ENCODE measurements at places on chromosomes 3 and 15.

GRCh38 chr3:42668793-42669217 is 15.3 kb downstream of the ZBTB47 start:
- no peak for DNase-seq

DNA sequence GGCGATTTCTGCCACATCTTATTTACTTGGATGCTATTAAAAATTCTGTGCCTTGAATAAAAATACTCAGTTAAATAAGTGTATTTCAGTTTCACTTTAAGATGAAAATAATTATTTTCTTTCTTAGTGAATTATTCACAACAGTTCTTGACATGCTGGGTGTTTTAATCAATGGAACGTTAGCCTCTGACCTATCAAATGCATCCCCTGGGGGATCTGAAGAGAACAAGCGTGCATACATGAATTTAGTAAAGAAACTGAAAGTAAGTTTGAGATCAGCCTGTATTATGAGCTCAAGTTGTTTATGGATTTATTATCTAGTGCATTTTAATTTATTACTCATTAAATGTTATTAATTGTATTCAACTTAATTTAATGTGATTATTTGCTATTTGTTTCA is 597 bp downstream of the P2RY12 start:
- DNase-seq: no peak

DNA sequence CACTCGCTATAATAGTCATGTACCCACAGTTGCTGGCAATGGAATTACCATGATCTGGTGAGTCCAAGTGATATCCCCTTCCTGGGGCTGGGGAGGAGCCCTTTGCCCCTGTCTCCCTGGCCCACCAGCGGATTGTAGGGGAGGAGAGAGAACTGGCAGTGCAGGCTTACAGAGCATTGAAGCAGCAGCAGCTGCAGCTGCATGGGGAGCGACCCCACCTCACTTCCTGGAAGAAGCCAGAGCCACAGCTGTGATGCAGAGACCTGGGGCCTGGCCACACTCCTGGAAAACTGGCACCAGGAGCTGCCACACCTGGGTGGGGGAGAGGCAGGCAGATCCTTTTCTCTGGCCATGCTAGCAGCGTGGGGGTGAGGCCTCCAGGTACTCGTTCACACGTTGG is 300.1 kb upstream of the PROK2 start:
- no peak for DNase-seq

GRCh38 chr3:163582967-163583366 is 1495.3 kb downstream of the SI start:
- DNase-seq: no peak

- no peak for DNase-seq
These were observed 213.5 kb upstream of the PRICKLE2 start for GRCh38 chr3:64438812-64439211.

- no peak for DNase-seq
These were observed 114.9 kb upstream of the MLF1 start for GRCh38 chr3:158456114-158456513.

GRCh38 chr3:126916546-126916945 is 66.4 kb upstream of the PLXNA1 start:
- DNase-seq: no peak

DNA sequence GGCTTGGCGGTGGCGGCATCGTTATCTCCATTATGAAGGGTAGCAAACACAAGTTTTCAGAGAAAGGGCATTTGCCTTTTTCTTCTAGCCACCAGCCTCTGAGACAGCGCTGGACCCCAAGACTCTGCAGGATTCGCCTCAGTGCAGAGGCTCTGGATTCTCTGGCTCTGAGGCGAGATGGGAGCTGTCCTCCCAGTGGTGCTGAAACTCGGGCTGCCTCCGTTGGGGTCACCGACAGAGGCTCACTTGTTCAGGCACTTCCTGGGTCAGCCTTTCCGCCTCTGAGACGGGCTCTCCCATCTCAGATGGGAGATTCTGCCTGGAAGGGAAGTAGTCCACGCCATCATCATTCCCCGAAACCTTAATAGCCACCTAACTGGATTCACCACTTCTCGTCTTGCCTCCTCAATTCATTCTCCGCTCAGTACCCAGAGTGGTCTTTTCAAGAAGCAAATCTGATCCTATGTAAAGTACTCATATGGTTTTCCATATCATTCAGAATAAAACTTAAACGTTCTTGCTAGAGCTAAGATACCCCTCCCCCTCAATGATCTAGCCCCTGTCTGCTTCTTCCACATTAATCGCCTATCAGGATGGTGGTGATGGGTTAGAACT is 76.9 kb downstream of the RHCG start:
- DNase-seq: no peak

DNA sequence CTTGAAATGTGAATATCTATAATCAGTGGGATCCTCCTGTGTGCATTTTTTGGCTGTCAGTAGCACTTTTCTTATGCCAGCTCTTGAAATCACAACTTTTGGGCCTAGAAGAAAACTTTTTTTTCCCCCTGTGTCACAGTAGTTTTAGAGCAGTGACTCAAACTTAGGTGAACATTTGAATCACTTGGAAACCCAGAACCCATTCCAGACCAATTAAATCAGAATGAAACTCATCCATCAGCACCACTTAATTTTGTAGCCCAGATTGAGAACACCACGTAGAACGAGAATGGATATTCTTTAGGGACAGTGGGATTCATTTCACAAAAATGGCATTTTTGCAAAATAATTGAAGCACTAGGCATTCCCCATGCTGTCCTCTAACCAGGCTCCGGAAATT is 224.8 kb upstream of the NANOGP8 start:
- no peak for DNase-seq

DNA sequence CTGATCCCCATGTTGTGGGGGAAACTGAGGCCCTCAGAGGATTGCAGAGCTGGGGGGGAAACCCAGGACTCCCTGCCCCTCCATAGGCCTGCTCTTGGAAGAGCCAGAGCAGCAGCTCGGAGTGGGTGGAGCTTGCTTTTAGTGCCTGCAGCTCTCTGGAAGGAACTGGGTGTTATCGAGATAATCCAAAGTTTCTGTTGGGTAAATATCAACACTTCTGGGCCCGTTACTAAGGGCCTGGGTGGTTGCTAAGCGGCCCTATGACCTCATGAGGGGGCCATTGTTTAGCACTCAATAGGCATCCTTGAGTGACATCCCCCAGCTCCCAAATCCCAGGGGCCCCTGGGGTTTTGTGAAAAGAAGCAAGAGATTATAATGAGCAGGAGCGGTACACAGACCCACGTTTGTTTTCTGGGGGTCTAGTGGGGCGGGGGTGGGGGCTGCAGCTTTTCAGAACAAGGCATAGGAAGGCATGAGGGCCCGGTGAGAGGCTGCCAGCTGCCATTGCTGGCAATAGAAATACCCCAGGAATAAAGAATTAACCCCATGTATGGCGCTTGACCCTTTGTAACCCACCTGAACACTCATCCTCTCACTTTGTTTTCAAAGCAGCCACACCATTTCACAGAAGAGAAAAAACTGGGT is 48.3 kb upstream of the ATP2B2 start:
- DNase-seq: no peak

GRCh38 chr3:157671656-157672055 is 168.4 kb upstream of the VEPH1 start:
- no peak for DNase-seq

- DNase-seq: no peak
These were observed 48.0 kb downstream of the KLHL6 start for GRCh38 chr3:183507551-183507950.

GRCh38 chr3:89912031-89912430 is 804.6 kb downstream of the EPHA3 start:
- no peak for DNase-seq

- no peak for DNase-seq
These were observed 26.4 kb upstream of the ATP8B4 start for GRCh38 chr15:50145451-50145872.

GRCh38 chr3:139630542-139630941 is 47.2 kb downstream of the NMNAT3 start:
- DNase-seq: no peak

DNA sequence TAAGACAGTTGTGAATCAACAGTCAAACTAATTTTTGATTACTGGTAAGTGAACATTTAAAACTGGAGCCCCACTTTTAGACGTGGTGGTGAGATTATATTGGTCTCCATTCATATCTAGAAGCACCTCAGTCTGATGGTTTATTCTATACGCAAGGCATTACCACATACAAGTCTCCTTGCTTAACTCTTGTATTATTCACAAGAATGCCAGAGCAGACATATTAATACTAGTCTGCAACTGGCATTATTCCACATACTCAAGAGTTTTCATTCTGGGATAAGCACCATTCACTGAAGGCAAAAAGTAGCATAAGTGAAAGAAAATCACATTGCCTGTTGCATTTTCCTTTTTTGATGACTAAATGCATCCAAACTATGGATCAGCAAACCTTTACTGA is 36.9 kb upstream of the MEIS2 start:
- DNase-seq: no peak

GRCh38 chr15:77630956-77631744 is 1.6 kb downstream of the LINGO1 start:
- DNase-seq: no peak

DNA sequence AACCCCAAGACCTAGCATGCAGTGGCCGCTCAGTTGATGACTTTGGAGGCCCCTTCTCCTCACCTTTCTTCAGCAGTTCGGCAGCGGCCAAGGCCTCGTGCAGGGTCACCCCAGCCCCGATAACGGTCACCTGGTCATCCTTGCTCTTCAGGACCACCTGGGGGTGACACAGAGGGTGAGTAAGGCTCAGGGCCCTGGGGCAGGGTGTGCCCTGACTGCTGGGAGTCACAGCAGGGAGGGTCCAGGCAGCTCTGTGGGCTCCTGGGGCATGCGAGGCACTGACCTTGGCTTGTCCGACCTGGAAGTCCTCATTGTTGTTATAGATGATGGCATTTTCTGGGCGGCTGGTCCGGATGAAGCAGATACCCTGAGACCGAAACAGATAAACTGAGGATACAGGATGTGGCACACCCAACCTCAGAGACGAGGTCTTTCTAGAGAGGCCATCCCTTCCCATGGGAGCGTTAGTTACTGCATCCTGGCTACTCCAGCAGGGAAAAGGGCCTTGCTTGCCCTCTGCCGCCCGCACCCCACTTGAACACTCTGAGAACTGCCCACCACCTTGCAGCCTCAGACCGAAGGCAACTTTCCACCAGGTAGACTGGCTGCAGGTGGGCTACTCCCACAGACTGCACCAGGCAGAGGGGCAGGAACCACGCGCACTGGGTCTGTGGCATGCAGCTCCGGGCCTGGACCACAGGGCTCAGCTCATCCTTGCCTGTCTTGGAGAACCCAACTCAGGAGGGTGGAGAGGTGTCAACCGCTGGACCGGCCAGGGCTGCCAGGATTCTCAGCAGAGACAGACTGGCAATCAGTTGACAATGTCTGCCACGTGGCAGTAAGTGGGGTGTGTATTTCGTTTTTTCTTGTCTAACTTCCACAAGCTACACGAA is 27.6 kb downstream of the TKT start:
- DNase-seq: no peak

DNA sequence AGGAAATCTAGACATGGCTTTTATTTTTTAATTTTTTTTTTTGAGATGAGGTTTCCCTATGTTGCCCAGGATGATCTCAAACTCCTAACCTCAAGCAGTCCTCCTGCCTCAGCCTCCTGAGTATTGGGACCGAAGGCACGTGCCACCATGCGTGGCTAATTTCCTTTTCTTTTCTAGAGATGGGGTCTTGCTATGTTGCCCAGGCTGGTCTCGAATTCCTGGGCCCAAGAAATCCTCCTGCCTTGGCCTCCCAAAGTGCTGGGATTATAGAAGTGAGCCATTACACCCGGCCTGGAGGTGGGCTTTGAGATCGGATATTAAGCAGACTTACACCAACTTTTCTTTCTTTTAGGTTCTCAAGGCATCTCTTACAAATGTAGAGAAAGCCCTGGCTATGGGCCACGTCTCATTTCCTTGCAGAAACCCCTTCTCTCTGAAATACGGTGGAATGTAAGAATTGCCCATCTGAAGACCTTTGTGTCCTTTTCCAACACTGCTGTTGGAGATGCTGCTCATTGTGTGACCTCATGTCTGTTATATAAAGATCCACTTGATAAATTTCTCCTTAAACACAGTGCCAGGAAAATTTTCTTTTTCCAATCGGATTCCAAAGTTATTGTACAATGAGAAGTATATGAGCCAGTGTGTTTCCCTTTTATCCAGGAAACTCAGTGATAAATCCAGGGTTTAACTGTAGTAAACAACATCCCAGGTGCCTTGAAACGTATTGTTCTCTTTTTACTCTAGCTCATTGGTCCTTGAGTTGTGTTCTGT is 36.8 kb upstream of the CFAP161 start:
- DNase-seq: no peak

DNA sequence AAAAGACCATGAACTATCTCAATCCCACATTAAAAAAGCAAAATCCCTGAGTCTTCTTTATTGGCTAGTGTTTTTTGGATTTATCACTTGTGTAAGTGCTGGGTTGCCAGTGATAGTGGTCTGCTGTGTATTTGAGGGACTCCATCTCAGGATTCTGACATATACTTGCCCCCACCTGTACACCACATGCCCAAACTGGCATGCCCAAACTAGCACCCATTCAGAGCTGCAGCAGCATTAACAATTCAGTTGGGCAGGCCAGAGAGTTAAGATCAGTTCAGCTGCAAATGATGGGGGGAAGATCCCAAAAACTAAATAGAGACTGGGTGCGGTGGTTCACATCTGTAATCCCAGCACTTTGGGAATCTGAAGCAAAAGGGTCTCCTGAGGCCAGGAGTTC is 6.3 kb upstream of the TIPIN start:
- no peak for DNase-seq

- DNase-seq: no peak
These were observed 725.3 kb downstream of the SI start for GRCh38 chr3:164352991-164353390.

DNA sequence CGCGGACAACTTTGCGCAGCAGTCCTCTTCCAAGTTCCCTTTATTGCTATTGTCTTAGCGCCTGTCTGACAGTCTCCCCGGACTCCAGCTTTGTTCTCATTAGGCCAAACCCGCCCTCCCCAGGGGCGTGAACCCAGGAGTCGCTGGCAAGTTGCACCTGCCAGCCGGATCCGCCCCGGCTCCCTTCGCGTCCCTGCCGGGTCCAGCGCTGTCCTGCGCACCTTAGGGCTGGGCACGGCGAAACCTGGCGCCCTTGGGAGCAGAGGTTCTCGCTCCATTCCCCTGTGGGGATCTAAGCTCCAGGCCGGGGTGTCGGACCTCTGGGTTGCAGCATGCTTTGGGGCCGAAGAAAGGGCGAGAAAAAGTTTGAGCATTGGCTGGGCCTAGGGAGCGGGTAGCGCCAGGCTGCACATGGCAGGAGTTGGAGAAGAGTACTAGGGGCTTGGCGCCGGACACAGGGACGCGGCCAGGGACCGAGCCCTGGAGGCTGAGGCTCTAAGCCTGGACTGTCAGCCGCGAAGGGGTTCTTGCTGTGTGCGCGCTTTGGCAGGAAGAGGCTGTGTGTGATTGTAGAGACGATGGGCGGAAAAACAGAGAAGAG is 335.1 kb upstream of the THRB start:
- DNase-seq: no peak

All from non-pigmented ciliary epithelial cell (primary cell).